Stimulated activated CD4-positive, alpha-beta T cell treated with anti-CD3 and anti-CD28 coated beads, Interleukin-4, amount 100 ng/mL, for 4 hours (primary cell): ENCODE measurements at places on chromosomes 12 and 14.

DNA sequence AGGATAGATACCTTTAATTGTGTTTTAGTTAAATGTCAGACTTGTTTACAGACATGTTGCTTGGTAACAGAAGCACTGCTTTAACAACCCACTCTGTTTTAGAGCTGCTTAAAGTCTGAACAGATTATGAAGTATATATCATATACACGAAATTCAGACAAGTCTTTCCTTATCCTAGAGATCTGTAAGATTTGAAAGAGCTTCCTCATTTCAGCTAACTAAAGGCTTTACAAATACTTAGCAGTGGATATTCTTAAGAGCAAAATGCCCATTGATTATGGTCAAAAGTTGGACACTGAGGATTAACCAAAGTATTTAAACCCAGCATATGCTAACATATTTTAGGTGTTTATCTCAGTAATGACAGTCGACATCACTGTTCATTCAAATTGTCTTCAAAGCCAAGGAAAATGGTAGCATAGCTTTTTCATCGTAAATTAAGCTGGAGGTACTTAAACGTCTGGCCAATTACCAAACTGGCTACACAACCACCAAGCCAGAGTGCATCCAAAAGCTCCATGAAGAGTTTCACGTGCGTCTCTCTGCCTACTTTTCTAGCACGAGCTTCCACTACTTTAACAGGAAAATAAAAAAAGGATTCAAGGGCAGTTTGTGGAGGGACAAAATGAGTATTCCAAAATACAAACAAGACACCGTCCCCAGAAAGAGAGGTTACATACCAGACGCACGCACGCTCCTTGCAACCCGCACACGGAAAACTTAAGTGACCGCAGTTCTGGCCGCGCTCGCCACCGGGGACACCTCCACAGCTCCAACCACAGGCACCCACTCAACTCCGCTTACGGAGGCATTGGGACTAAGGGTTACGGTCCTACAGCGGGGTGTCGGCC is 565 bp downstream of the CEP83 start:
- DNase-seq: no peak

DNA sequence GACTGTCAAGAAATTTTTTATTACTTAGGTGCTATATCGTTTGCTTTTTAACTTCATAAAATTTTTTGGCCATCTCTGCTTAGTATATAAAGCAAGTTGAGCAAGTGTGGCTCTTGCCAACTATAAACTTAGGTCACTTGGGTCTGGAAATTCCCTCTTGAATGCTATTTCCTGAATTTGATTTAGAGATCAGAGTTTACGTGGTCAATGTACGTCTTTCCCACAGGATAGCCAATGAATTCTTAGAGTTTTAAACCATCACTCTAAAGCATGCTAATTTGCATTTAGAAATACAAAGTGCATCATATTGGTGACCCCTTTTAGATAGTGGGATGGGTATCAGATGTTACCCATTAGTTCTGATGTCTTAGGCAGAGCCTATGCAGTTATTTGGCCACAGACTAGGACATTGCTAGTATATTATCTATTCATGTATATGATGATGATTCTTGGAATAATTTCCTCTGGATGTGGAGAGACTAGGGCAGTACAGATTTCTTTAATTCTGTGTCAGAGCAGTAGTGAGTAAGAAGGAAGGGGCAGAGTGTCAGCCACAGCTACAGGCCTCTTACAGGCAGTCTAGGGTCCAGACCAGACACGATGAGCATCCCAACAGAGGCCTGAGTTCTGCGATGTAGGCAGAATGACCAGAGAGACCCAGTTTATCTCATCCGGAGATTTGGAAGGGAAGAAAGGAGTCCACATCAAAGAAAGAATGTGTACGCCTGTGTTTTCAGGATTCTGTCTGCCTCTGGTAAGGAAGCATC is 30.3 kb downstream of the SCN8A start:
- DNase-seq: no peak

GRCh38 chr12:32734952-32735351 is 20.7 kb downstream of the YARS2 start:
- DNase-seq: no peak

GRCh38 chr12:124073356-124074035 is 100.5 kb downstream of the ZNF664 start:
- DNase-seq: no peak

- DNase-seq: no peak
Measured at GRCh38 chr14:89386212-89386886, 30.7 kb downstream of the FOXN3 start.

DNA sequence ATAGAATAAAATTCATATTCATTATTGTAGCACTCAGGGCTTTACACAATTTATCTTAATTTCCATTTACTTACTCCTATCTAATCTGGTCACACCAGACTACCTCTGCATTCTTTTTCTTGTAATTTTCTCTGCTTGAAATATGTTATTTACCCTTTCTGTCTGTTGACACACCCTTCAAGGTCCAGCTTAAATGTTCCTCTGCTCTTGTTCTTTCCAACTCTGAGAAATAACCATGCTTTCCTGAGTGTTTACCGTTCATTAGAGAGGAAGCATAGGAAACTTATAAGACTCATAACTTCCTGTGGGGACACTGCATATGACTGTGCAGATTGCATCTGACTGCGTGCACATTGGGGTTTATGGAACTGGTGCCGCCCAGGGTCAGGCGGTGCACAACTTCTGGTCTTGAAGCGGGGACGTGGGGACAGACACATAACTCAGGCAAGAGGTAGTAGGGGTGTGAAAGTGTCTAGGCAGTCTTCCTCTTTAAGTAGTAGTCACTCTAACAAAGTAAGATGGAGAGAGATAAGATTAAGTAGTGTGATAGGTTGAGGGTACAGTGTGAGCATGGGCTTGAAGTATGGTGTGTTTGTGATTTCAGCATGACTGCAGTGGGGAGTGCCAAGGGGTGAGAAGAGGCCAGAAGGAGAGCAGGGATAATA is 42.6 kb upstream of the FOXJ2 start:
- DNase-seq: peak; percentile 18

- no peak for DNase-seq
Measured at GRCh38 chr12:120642826-120643225, 2.4 kb downstream of the CABP1 start.

DNA sequence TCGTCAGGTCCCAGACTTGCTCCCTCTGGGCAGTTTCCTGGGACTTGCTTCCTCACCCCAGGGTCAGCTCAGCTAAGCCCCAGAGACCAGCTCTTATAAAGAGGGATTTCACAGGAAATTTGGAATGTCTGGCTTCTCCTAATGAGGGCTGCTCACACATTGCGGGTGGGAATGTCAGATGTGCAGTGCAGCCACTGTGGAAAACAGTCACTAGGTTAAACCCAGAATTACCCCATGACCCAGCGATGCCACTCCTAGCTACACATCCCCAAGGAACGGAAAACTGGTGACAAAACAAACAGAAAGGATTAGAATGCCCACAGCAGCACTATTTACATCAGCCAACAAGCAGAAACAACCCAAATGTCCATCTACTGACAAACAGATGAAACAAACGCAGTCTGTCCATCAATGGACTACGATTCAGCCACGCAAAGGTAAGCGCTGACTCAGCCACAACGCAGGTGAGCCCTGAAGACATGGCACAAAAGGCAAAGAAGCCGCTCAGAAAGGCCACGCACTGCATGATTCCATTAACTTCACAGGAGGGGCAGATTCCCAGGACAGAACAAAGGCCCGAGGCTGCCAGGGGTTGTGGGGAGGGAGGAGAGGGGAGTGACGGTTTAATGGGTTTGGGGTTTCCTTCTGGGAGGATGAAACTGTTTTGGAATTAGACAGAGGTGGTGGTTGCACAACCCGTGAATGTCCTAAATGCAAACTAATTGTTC is 63.0 kb downstream of the NCOR2 start:
- no peak for DNase-seq
